ENCODE measurements at places on chromosomes 4 and X. TPM values are rescaled to one million over a fixed set of nuclear protein-coding genes. Genes with fewer than 3 reads are reported as not detected.

GRCh38 chr4:8726344-8726851, 133.8 kb downstream of the CPZ start:
- no peak overlapping the region for H3K4me3 ChIP-seq
- no peaks in the 10 kb centered on the region for H3K27me3 ChIP-seq
- no peaks in the 10 kb centered on the region for H3K36me3 ChIP-seq
- peaks cover 9% of the 10 kb centered on the region for H3K4me1 ChIP-seq
- DNase-seq = no peak

DNA sequence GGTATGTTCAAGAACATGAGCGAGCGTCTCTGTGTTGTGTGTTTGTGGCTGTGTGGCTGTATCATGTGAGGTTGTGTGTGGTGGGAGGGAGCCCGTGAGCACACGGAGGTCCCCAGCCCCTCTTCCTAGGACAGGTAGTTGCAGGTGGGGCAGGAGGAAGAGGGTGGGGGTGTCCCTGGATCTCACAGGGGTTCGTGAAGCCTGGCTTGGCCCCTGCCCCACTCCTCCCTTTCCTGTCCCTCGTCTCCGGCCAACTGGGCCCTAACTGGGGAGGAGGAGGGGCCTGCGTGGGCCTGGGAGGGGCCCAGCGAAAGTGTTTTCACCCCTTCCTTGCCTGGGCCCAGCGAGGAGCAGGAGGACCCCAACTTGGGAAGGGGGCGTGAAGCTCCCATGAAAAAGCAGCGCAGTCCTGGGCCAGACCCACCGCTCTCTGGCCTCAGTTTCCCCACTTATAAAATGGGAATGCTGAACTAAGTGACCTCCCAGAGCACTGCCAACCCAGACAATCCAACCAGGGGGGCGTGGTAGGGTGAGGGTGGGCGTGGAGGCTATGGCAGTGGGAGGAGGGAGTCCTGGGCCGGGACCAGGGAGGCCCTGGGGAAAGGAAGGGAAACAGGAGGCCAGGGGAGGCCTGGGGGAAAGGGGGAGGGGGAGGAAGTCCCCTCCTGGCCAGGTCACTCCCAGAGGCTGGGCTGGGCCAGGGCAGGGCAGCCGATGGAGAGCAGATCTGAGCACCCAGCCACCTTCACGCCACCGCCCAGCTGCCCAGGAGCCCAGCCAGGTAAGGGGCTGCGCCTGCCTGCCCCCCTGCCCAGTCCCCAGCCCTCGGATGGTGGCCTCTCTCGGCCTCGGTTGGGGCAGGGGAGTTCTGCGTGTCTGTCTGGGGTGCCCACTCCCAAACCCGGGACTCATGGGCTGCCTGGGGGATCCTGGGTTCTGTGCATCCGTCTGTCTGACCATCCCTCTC, at the start of gene AVPR2:
AVPR2 (plus strand) TSS at position 683 of the 967 bp plus-strand sequence. CDS start 473 bp downstream, outside the sequence.
- H3K27ac ChIP-seq = peak within 1 kb of the TSS; percentile 75
- H3K4me3 ChIP-seq = no peak within 1 kb of the TSS
- H3K36me3 ChIP-seq = peaks cover 11% of the 10 kb centered on the region
- no peaks in the 10 kb centered on the region for H3K27me3 ChIP-seq

The NSG1 gene
- 17.8 TPM for total RNA-seq

DNA sequence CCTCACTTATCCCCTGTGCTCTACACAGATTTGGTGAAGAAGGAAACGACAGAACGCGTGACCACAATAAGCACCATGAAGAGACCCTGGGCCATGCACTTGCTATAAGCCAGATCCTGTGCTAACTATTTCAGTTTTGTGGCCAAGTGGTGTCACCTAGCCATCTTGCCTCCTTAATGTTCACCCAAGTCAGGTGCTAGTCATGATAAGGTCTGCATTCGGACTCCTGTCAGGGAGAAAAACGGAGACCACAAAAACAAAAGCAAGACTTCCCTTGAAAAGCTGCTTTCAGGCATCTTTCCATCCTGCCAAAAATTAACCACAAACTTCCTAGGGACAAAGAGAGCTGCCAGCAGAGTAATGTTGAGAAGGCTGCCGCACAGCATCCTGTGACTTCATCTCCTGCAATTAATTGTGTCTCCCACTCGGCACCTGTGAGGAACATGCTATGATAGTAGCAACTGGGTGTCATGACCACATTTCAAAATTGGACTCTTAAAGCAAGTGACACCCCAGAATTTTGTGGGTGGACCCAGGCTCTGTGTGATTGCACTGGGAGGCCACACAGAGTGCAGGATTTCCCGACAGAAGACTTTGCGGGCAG, 8.8 kb upstream of the IDS start:
- H3K27ac ChIP-seq = peak overlapping the region; percentile 74
- H3K4me1 ChIP-seq = peaks cover 66% of the 10 kb centered on the region
- H3K4me3 ChIP-seq = no peak overlapping the region
- H3K36me3 ChIP-seq = peaks cover 9% of the 10 kb centered on the region
- no peaks in the 10 kb centered on the region for H3K27me3 ChIP-seq

DNA sequence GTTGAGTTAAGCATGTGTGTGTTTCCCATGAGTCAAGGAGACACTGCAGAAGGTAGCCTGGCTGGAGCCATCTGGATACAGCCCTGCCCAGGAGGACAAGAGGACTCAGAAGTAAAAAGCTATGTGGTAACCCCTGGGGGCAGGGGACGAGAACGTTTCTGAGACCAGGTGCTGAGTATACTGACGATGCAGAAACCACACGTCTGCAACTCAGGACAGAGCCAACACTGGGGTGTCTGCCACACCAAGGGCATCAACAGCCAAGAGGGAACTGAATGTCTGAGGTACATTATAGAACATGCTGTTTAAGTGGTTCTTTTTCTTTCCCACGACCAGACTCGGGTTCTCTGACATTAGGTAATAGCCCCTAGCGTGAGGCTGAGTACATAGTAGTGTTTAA, 94.1 kb upstream of the GPR34 start:
- no peaks in the 10 kb centered on the region for H3K27me3 ChIP-seq
- H3K4me3 ChIP-seq = no peak overlapping the region
- H3K4me1 ChIP-seq = peaks cover 9% of the 10 kb centered on the region
- no peak for DNase-seq
- H3K27ac ChIP-seq = no peak overlapping the region
- H3K36me3 ChIP-seq = peaks cover 2% of the 10 kb centered on the region

All from activated CD8-positive, alpha-beta T cell treated with anti-CD3 and anti-CD28 coated beads, Interleukin-2, amount 10 ng/mL, durations not matched to agents 7 days and 5 days (primary cell).